ENCODE measurements at places on chromosomes 13 and 19. TPM values are rescaled to one million over a fixed set of nuclear protein-coding genes. Genes with fewer than 3 reads are reported as not detected.

The CXCL17 gene
- not detected for polyA plus RNA-seq

The RPL21 gene
- polyA plus RNA-seq: 662 TPM

The LRRC63 gene
- not detected for polyA plus RNA-seq

The SERTAD1 gene
- polyA plus RNA-seq: 18.4 TPM

The SELENOV gene
- not detected for polyA plus RNA-seq

The MAMSTR gene
- polyA plus RNA-seq: 4.0 TPM

All from right cardiac atrium (tissue), 5 donors.